LNCaP clone FGC (cell line): ENCODE measurements at places on chromosomes 4 and X.

DNA sequence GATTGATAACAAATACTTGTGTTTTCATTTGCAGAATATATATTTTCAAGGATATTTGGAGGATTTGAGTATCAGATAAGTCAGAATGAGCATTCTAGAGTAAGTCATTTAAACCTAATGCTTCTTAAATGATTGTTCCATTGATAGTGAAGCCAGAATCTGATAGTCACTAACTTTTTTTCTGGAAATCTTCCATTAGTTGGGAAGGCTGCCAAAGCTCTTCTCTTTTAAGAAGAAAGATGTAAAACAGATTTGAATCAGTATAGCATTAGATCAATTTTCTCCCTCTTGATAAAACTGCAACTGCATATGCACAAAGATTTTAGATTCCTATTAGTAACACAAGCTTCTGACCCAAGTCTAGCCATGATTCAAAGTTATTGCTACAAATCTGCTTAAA, 256.7 kb downstream of the SPOCK3 start:
- no peak for DNase-seq

- DNase-seq = no peak
These were observed 17.2 kb downstream of the TRMT44 start for GRCh38 chr4:8457646-8458252.

GRCh38 chr4:184851200-184851541, 25.4 kb upstream of the ACSL1 start:
- no peak for DNase-seq

- DNase-seq = no peak
These were observed 104.9 kb downstream of the CHIC2 start for GRCh38 chr4:53959343-53960120.

DNA sequence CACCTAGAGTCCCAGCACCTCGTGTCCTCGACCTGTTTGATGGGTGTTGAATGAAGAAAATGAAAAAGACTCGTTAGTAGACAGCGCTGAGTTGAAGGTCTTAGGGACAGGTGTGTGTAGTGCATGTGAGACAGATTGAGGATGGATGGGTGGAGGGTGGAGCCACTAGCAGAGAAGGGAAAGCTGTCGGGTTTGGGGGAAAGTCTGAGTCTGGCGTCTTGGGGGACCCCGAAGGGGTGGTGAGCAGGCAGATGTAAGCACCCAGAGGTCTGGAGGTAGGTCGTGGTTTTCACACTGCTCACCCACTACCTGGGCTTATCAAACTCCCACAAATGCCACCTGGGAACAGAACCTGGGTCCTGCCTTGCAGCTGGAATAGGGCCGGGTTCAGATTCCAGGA, 16.0 kb downstream of the TMEM271 start:
- DNase-seq = no peak

- no peak for DNase-seq
These were observed 1803.6 kb upstream of the PCDH7 start for GRCh38 chr4:28916585-28916984.

DNA sequence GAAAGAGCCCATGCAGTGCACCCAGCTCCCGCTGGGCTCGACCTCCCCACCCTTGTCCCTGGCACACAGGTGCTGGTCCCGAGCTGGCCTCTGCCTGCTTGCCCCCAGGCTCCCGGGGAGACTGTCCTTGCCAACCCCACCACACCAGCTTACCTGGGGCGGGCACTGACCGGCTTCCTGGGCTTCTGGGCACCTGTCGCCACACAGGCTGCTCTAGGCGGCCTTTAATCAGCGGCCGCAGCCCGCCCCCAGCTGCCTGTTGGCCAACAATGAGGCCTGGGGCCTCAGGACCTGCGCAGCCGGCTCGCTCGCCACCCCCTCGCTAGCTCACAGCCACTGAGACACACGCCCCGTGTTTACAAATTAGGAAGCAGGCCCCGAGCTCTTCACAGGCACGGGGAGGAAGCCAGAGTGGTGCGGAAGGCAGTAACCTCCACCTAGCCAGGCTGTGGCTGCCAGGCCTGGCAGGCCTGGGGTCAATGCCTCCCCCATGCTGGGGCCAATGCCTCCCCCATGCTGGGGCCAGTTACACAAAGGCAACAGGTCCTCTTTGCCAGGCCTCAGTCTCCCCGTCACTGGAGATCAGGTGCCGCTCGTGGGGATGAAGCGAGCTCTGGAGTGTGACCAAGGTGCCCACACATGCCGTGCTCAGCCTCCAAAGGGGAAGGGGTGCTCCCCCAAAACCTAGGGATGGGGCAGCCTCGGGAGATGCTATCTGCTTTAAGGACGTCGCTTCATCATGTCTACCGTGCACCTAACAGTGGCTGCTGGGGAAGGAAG, at the start of gene TREX2:
TREX2 (minus strand) TSS at position 201 of the 780 bp plus-strand sequence. CDS start 626 bp downstream, outside the sequence.
- DNase-seq = no peak

DNA sequence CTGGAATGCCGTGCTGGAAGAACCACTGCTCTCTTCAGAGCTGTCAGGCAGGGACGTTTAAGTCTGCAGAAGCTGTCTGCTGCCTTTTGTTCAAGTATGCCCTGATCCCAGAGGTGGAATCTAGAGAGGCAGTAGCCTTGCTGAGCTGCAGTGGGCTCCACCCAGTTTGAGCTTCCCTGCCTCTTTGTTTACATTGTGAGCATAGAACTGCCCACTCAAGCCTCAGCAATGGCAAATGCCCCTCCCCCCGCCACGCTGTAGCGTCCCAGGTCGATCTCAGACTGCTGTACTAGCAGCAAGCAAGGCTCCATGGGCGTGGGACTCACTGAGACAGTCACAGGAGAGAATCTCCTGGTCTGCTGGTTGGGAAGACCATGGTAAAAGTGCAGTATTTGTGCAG, 34.8 kb upstream of the MUC7 start:
- DNase-seq = no peak

DNA sequence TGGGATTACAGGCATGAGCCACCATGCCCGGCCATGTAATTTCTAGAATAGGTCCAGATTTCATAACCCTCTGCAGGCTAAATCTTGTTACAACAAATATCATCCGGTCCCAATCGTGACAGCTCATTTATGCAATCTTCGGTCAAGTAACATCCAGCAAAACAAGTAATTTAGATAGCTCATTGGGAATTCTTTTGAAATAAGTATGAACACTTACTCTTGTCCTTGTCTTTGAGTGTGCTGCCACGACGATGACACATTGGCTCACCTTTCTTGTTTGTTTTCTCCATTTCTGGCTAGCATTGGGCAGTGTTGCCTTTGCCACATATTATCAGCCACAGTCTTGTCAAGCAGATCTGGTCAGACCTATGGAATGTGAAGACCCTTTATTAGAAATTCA, 92.0 kb downstream of the PHEX start:
- DNase-seq = no peak

DNA sequence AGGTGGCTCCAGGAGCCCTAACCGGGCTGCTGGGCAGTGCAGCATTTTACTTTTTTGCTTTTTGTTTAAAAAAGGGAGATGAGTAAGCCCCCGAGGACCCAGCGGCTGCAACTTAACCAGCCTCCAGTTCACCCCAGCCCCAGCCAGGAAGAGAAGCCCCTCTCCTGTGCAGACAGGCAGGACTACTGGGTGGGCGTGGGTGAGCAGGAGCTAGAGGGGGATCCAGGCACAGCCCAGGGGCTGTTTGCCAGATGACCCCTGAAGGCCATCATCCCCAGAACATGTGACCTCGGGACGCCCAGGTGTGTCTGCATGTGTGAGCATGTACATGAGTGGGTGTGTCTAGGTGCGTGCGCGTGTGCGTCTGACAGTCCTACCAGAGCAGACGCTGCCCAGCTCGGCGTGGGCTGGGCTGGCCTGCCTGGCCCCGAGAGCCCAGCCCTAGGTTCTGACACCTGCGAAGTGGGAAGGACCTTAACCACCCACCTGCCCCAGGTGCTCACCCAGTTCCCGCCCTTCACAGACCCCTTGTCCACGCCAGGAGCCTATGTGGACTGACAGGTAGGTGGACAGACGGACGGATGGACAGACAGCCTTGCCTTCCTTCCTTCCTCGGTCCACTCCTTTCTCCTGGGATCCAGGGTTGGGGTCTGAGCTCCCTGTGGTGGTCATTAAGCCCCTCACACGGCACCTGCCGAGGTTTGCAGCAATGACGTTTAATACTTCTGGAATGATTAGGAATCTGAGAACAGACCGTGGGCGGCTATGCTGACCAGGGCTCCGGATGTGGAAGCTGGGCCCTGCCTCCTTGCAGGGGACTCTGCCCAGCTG, 7.8 kb upstream of the HAUS3 start:
- no peak for DNase-seq

DNA sequence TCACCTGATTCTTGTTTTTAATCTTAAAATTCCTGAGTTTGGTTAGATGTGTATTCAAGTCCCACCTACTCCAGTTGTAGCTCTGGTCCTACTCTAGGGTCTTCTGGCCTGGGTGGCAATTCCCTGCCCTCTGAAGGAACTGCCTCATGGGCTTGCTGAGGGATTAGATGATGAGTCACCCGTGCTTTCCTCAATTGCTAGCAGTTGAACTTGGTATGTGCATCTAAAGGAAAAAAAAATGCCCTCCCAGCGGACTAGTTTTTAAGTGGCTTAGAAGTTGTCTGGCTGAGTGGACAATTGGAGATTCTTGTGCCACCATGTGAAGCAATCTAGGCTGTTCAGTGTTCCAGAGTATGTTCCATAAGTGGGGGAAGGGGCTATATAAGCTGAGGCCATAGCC, 127.0 kb downstream of the CCNG2 start:
- DNase-seq = no peak

GRCh38 chr4:158172261-158173258, at the start of gene GASK1B:
Gene GASK1B (minus strand): TSS chr4:158173025. CDS start chr4:158171375, 1,650 bp downstream.
- DNase-seq = no peak

- no peak for DNase-seq
These were observed 90.8 kb upstream of the SHISA3 start for GRCh38 chr4:42306221-42307109.

DNA sequence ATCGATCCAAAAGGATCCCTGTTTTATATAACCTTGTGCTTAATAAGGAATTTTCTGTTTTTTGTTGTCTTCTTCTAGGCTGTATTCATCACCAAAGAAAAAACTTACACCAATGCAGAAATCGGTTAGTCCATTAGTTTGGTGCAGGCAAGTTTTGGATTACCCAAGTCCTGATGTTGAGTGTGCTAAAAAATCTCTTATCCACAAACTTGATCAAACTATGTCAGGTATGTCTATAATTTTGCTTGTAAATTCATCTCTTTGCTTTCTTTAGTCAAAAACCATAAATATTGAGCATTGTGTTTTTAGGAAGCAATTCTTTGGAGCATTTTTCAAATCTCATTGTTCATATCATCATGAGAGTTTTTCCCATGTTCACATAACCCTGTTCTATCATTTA, 28.4 kb downstream of the SLAIN2 start:
- DNase-seq = no peak

DNA sequence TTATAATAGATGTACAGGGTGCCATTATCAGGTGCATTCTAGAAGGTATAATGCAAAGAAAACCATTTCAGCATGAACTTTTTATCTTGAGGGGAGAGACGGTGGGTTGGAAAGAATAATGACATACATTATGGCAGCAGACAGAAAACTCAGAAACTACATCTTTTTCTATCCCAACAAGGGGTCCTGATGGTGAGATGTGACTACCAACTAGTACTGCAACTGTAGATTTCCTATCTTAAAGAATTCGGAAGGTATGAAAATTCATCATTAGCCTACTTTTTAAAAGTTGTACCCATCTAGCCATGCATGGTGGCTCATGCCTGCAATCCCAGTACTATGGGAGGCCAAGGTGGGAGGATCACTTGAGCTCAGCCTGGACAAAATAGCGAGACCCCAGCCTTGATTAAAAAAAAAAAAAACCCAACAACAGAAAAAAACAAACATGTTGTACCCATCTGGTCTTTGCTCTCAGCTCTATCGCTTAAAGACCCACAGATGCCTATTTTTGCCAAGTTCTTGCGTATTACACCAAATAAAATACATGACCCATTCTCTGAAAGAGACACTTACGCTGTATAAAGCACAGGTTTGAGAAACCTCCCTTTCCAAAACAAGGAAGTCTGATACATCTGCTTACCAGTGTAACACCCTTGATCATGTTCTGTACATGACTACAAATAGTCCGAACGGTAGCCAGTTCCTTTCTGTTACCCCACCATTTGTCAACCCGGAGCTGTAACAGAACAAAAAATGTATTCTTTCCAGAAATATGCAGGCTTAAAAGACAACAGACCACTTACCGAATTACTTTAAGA, 1.6 kb downstream of the RPL9 start:
- no peak for DNase-seq

- peak; percentile 57 for DNase-seq
These were observed 166.4 kb downstream of the DCLK2 start for GRCh38 chr4:150244600-150244999.

DNA sequence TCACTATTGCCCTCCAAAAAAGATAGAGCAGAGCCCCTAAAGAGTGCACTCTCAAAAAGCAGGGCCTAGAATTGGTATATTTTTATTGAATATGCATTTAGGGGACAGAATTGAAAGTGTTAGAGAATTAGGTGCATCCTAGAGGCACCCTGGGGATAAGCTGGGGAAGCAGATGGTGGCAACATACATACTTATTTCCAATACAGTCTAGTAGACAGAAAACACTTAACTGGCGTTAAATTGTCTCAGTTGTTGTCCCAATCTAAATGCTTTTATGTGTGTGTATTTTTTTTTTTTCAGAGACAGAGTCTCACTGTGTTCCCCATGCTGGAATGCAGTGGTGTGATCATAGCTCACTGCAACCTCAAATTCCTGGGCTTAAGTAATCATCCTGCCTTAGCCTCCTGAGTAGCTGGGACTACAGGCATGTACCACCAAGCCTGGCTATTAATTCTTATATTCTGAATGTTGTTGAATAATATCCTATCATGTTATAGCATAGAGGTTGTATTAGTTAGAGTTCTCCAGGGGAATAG, 481.8 kb downstream of the GRXCR1 start:
- no peak for DNase-seq

GRCh38 chr4:2604614-2605013, 68.2 kb downstream of the FAM193A start:
- no peak for DNase-seq

DNA sequence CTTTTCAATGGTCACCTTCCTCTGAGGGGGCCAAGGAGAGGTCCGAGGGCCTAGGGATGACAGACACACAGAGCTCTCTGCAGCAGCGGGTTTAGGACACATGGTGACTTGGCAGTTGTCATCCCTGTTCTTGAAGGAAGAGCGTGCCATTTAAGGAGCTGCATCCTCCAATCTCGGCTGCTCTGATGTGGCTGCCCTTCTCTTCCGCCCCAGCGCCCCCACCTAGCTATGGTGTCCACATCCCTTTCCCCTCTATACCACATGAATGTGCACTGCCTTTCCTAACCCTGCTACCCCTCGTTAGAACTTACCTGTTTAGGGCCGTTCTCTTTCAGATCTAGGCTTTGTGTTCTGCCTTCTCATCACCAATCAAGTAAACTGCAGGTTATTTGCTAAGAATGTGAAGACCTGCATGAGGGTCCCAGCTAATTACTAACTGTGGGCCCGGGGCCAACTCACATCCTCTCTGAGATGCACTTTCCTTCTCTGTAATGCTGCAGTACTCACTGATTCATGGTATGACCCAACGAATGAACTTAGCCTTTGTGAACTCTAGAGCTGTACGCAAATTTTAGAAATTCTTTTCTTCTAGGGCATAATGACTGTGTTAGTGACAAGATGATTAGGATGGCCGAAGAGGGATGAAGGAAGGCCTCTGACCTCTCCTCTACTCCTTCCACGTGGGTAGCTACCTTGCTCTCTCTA, 38.2 kb downstream of the CHST7 start:
- DNase-seq = no peak
